ENCODE measurements at places on chromosomes 16 and 17.

- no peak for DNase-seq
Measured at GRCh38 chr17:1965556-1966273, 59.4 kb downstream of the RTN4RL1 start.

DNA sequence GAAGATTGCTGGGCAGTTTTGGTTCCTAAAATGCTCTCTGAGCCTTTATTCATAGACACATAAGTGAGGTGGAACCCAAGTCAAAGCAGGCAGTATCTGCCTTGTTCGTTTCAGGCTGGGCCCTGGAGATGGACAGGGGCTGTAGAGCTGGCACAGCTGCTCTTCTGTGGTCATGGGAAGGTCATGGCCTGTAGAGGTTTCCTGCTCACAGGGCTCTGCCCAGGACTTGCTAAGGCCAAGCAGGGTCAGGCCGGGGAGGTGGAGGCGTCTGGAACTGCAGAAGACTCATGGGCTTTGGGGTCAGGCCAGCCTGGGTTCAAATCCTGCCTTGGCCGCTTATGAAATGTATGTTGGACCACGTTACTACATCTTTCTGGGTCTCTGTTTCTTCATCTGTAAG is 50.2 kb downstream of the IRX5 start:
- DNase-seq, result no peak

GRCh38 chr16:71246309-71246708 is 15.8 kb upstream of the HYDIN start:
- no peak for DNase-seq

DNA sequence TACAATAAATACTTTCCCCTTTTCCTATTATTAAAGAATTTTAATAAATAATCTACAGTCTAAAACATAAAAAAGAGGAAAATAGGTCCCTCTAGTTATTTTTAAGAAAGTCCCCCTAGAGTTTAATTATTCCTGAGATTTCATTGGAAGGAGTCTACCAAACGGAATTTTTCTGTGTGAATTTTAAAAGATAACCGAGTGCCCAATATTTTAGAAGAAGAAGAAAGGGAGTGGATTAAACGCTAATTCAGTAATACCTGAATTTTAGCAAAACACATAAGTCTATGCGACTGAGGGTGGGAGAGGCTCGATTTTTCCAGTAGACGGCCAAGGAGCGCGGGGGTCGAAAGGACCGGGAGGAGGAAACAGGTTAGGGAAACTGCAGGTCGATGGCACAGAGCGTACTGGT is 2.2 kb downstream of the HOXB2 start:
- no peak for DNase-seq

DNA sequence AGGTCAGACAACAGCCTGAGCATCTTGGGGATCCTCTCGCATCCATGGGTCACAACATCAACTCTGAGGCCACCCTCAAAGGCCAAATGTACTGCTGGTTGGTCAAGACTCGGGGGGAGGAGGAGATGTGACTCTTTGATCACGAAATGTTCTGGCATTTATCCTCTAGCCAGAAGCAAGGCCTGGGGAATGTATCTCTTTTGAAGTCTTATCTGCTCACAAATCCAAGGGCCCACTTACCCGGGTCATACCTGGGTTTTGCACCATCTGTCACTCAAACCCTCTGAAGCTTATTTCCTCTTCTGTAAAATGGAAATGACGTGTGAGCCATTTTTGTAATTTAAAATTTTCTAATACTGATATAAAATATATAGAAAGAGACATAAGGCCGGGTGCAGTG is 13.2 kb downstream of the CA7 start:
- no peak for DNase-seq

All from NCI-H1105 (cell line).